ENCODE measurements at places on chromosomes 1 and 21. TPM values are rescaled to one million over a fixed set of nuclear protein-coding genes. Genes with fewer than 3 reads are reported as not detected.
A peak's percentile ranks its signal among the peaks of the same experiment; 100 is the strongest.

HEATR1 gene
- total RNA-seq: 44.0 TPM

- no peak for DNase-seq
These were observed 62.7 kb downstream of the CD34 start for GRCh38 chr1:207848234-207848633.

GRCh38 chr1:146032631-146033219 is 11.2 kb upstream of the HJV start:
- peak; percentile 38 for DNase-seq

PRMT6 gene
- 20.8 TPM for total RNA-seq

DNA sequence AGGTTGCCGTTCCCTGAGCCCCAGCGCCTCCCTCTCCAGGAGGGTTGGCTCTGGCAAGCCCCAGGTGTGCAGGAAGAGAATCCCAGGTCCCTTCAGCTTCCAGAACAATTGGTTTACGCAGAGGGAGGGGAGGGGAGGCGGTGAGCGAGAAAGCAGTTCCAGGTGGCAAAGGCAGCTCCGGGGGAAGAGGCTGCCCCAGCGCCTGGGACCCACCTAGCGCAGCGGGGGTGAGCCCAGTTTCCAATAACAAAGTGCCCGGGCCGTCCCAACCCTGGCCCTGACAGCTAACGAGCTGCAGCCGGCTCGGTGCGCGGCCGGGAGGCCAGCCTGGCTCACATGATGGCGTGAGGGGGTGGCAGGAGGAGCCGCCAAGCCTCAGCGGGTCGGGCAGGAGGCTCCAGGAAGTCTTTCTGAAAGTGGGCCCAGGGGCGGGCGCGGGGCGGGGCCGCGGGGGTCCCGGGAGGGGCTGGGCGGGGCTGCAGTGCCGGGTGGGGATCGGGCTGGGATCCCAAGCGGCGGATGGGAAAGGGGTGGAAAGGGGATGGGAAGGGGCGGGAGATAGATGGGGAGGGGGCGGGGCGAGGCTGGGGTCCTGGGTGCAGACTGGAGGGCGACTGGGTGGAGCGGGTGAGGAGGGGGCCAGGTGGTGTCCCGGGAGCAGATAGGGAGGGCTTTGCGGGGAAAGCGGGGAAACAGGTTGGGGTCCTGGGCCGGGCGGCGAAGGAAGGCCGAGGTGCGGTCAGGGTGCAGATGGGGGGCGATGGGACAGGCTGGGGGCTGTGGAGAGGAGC is 22.8 kb downstream of the DHRS3 start:
- DNase-seq: no peak

GRCh38 chr1:182615468-182616129 is 11.4 kb upstream of the RGS16 start:
- no peak for DNase-seq

DNA sequence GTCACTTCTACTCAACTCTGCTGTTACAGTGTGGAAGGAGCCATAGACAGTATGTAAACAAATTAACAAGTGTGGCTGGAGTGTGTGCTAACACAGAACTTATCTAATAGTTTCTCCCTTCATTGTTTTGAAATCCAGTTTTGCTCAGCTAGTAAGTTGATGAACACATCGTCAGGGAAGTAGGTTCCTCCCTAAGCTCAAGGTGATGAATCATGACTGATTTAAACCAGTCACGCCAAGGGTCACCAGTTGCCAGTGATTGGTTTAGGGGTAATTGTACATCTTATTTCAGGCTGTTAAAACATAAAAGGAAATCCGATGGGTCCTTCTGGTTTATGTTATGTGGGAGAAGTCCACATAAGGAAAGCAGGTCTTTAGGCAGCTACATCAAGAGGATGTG is 97.0 kb upstream of the CHODL start:
- DNase-seq: no peak

DNA sequence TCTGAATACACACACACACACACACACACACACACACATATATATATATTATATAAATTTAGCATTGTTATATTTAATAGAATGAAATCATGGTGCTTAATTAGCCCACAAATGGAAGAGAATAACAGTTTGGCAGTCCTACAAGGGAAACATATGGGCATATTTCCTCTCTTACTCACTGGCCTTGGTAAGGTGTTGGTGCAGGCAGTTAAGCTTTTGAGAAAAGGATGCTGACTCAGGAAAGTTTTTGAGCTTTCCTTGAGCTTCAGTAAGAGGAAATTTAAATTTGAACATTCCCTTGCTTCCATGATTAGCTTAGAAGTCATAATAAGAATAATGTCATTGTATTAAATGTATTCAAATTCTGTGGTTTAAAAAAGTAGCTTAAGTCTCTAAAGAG is 37.0 kb upstream of the B3GALT5 start:
- DNase-seq: no peak

GSTM3 gene
- 1.2 TPM for total RNA-seq

CCDC17 gene
- total RNA-seq: 8.3 TPM

USH2A gene
- total RNA-seq: not detected

GRCh38 chr1:205210756-205211168 is 740 bp downstream of the DSTYK start:
- no peak for DNase-seq

DNA sequence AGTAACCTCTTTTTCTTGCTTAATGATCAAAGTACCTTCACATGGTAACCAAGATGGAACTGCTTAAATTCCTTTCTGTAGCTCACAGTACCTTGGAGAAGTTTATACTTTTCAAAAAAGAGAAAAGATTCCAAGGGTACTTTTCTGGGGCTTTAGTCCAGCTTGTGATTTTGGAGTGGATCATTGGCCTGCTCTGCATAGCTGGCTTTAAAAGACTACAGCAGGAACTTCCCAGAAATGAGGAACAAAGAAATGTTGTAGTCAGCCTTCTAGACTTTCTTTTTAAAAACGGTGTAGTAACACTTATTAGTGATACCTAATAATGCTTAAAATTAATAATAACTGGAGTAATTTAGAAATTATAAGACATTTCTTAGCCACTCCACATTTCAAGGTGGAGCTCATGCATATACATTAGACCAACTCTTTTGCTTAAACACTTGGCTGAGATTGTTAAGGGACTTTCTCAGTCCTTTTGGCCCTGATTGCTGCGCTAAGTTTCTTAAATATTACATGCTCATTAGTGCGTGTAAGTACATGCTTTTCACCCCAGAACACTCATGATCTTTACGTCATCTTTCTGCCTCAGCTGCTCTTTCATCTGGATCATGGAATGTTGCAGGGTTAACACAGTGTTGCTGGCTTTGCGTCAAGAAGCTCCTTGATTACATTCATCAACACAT is 57.3 kb downstream of the SDCCAG8 start:
- DNase-seq: no peak

CAMSAP2 gene
- total RNA-seq: 7.5 TPM

DNA sequence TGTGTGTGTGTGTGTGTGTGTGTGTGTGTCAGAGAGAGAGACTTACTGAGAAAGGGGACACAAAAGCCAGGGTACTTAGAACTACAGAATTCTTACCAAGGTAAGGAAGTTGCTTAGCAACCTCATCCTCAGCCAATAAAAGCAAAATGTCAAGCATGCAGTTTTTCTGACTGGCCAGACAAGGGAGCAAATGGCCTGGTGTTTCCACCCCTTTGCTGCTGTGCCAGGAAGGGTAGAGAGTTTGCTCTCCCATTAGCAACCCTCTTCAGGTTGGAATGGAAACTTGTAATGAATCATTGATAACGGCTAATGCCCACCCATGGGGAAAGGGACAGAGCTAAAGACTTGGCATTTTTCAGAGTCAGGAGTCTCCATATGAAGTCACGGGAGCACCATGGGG is 10.6 kb downstream of the RXRG start:
- no peak for DNase-seq

GRCh38 chr1:40627987-40628902 is 37.2 kb downstream of the RIMS3 start:
- DNase-seq: no peak

GRCh38 chr1:231053493-231054162 is 13.6 kb upstream of the FAM89A start:
- no peak for DNase-seq

DNA sequence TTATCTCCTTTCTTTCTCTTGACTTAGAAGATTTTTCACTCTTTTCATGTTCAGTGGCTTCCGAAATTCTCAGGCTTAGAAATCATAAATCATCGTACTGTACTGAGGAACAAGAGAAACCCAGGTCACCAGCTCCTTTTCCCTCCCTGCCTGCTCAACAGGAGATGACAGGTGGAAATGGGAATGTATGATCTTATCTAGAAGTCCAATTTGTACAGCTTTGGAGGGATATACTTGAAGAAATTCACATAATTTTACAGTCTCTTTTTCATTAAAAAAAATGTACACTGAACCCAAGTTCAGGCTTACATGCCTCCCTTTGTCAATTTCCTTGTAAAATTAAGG is 11.7 kb downstream of the EVA1C start:
- no peak for DNase-seq

- DNase-seq: no peak
These were observed 15.0 kb downstream of the DISP1 start for GRCh38 chr1:222829868-222830267.

DNA sequence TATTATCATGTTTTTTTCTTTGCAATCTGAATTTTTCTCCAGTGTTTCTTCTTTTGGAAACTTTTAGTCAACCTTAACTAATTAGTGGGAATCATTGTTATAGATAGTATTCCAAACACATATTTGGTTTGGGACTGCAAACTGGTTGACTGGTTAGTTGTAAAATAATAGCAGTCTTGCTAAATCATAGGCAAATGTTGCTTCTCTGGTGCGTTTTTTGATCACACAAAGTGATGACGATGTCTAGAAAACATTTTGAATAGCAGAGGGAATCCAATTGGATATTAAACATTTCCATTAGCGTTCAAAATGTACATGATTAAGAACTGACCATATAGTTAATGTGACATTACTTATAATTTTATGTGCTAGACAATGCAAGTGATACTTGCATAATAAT is 4.5 kb downstream of the DNAJB4 start:
- DNase-seq: no peak

MTARC1 gene
- not detected for total RNA-seq
